ENCODE measurements at places on chromosomes 12 and 14.

- DNase-seq: no peak
Observed at GRCh38 chr12:46160981-46161690, 107.7 kb downstream of the SLC38A1 start.

DNA sequence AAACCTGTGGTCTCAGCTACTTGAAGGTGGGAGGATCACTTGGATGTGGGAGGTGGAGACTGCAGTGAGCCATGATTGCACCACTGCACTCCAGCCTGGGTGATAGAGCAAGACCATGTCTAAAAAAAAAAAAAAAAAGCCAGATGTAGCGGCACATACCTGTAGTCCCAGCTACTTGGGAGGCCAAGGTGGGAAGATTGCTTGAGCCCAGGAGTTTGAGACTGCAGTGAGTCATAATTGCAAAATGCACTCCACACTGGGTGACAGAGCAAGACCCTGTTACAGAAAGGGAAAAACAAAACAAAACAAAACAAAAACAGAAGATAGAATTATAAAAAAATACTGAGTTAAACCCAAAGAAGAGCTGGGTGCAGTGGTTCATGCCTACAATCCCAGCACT, 29.1 kb upstream of the APOF start:
- DNase-seq: no peak

DNA sequence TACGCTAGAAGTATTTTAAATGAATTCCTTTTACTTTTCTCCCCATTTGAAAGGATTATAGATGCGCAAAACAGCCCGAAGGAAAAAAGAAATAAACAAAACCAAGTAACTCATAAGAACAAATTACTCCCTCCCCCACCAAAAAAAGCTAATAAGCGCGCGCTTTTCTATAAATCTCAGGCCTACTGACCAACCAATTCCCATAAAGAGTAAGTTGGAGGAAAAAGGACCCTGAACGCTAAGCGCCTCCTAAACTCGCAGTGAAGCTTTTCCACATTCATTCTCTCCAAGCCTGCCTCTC, 588 bp downstream of the MBIP start:
- no peak for DNase-seq

DNA sequence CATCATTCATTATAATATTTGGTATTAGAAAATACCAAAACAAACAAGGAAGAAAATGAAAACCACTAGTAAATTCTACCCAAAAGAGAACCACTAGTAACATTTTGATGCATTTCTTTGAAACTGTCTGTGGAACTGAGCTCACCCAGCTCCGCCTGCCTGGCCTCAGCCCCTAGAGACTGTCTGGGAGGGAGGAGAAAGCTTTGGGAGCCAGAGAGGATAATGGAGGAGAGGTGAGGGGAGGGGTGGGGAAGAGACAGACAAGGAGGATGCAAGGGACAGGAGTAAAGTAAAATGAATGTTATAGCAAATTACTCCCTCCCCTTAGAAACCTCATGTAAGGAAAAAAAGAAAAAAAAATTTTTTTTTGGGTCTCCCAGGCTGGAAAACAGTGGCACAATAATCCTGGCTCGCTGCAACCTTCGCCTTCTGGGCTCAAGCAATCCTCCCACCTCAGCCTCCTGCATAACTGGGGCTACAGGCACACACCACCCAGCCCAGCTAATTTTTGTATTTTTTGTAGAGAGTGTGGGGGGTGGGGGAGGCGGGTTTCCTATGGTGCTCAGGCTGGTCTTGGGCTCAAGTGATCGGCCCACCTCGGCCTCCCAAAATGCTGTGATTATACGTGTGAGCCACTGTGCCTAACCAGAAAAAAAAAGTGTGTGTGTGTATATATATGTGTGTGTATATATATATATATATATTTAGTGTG, 3.2 kb upstream of the MMP19 start:
- DNase-seq: no peak

- DNase-seq: no peak
Observed at GRCh38 chr12:39499296-39499695, 56.4 kb upstream of the KIF21A start.

GRCh38 chr12:55929306-55929791, 1.6 kb upstream of the DGKA start:
- DNase-seq: no peak

DNA sequence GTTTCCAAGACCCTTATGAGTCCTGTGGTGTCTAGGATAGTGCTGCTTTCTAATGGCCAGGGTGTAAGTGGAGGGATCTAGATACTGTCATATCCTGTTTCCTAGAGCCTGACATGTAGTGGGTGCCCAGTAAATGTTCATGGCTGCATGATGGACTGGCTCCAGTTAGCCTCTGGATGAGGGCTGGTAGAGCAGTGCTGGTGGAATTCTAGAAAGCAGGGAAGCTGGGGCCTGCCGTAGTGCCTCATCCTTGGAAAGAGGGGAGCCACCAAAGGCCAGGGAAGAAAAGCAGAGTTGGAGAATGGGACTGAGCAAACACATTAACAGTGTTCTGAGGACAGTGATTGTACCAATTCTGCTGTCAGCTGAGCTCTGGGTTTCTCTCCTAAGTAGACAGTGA, 637 bp downstream of the GZMB start:
- no peak for DNase-seq

- DNase-seq: peak; percentile 53
Observed at GRCh38 chr12:27193106-27193505, 51.0 kb upstream of the STK38L start.

DNA sequence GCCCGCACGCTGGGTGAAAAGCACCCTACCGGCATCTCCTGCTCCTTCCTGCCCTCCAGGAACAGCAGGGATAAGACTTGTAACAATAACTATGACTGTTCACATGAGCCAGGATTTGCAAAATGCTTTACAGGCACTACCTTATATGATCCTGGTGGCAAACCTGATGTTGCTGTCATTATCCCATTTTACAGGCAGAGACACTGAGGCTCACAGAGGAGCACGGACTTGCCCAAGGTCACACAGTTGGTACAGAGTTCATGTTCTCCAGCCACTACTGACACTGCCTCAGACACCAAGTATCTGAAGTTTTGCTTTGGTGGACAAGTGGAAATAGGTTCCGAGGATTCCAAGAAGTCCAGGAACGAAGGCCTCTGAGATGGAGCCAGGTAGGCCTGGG, 22.6 kb downstream of the GLTP start:
- no peak for DNase-seq

- no peak for DNase-seq
Observed at GRCh38 chr14:93015505-93015904, 92.6 kb downstream of the CHGA start.

GRCh38 chr12:11133816-11134215, 628 bp downstream of the TAS2R30 start:
- DNase-seq: no peak

DNA sequence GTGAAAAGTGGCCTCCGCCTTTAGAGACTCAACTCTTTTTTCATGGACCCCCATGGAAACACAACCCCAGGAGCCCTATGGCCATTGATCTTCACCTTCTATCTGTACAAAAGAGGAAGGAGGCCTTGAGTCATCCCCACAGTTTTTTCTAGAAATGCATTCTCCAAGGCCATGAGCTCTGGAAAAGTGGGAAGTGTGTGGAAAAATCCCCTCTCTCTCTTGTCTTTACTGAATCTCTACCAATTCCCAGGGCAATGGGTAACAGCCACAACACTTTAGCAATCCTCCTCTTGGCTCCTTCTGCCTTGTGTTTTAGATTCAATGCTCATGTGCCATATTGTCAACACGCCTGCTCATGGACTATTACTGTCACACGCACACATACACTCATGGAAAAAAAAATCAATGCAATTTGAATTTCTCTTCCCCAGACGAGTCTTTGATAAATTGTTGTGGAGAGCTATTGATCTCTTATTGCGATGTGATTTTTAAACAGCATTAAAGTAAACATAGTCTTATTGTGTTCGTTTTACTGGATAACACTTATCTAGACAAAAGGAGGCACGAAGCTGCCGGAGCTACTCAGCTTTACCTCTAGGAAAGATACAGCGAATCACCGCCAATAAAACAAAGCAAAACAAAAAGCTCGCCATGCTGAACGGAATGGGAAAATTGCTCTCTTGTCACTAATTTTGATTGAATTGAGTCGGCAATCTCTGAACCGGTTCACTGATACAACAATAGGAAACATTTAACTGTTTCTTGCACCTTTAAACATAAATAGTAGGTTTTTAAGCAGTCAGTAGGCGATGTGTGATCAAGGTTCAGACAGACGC, 260.3 kb downstream of the VRK1 start:
- no peak for DNase-seq

DNA sequence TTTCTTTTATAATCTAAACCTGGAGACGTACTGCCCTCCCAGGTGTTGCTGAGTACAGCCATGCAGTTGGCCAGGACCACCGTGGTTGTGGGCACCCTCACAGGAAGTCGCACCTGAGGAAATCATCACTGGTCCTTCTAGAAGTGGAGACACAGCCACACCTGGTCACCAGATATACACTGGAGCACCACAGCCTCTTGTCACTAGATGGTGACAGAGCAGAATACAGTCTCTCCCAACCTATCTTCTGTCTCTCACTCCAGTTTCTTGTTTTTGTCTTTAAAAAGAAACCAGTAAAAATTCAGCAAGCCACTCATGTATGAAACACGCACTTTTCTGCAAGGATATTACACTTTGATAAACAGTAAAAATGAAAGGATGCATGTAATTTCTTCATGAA, 43.1 kb upstream of the GPHB5 start:
- DNase-seq: no peak

DNA sequence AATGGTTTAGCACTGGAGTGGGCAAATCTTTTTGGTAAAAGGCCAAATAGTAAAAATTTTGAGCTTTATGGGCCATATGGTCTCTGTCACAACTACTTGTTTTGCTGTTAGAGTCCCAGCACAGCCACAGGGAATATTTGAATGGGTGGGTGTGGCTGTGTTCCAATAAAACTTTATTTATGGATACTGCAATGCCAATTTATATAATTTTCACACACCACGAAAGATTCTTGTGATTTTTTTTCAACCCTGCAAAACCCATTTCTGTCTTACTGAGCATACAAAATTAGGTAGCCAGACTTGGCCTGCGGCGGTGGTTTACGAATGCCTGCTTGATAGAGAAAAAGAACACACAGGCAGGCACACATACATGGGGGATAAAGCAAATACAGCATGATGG, 28.3 kb downstream of the TMEM120B start:
- DNase-seq: no peak

- DNase-seq: no peak
Observed at GRCh38 chr12:79691511-79692248, 916 bp upstream of the PAWR start.

- no peak for DNase-seq
Observed at GRCh38 chr14:68653108-68653507, 139.8 kb downstream of the ZFP36L1 start.

- DNase-seq: no peak
Observed at GRCh38 chr14:23577004-23577681, 1.4 kb downstream of the JPH4 start.

DNA sequence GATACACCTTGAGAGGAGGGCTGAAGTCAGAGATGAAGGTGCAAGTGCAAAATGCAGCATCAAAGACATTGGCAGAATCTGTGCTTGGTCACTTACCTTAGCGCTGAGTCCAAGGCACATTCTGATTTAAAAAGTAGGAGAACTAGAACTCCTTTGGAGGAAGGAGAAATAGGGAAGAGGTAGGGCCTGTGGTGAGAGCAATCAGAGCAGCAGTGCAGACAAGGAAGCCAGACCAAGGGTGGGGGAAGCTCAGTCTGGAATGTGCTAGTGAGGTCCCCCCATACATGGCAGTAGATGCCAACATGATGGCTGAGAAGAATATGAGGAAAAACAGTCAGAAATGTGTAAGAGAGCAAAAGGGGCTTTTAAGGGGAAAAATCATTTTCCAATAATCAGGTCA, 206.5 kb downstream of the SSPN start:
- no peak for DNase-seq

- no peak for DNase-seq
Observed at GRCh38 chr14:28242895-28243294, 523.7 kb upstream of the FOXG1 start.

- no peak for DNase-seq
Observed at GRCh38 chr12:80352474-80352873, 91.6 kb upstream of the PTPRQ start.

GRCh38 chr12:93639406-93639805, 37.8 kb upstream of the CRADD start:
- DNase-seq: no peak

- DNase-seq: no peak
Observed at GRCh38 chr14:105376521-105377440, 21.6 kb upstream of the TEX22 start.

- DNase-seq: no peak
Observed at GRCh38 chr14:77623201-77623600, 6.8 kb upstream of the SPTLC2 start.

DNA sequence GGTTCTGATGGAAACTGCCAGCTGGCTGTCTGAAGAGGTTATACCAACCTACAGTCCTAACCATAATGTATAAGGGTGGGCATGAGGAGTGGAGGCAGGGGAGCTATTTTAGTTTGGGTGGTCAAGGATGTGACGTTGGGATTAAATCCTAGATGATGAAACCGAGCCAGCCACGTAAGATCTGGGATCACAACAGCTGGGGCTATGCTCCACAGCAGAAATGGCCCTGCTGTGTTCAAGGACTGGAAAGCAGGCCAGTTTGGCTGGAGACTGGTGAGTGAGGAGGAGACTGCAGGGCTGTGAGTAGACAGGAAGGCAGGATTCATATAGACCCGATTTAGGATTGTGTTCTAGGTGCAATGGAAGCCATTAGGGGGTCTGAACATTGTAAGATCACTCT, 66.1 kb downstream of the SAMD4A start:
- DNase-seq: no peak

DNA sequence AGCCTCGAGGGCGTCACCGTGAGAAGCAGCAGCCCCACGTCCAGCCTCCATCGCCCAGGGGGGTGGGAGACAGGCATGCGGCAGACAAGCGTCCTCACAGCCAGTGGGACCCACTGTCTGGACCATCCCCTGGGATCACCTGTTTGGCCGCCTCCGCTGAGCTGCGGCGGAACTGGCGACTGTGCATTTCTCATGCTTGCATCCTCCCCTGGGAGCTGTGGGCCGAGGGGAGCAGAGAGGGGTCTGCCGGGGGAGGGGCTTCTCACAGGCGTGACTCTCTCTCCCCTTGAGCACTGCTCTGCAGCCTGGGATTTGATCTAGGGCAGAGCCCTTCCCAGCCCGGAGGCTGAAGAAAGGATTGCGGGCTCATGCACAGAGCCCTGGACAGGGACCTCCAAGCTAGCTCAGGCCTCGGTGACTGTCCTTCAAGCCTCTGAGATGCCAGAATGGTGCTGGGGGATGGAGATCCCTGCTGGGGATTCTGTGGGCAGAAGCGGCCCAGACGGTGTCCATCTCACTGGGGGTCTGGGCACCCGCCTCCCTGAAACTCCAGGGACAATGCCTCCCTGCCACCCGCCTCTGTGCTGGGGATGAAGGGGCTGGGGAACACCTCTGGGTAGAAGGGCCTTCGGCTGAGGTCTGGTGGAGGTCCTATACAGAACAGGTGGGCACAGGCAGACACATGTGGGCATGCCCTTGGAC, 61.1 kb downstream of the PRIMA1 start:
- DNase-seq: no peak

- no peak for DNase-seq
Observed at GRCh38 chr12:58889557-58889956, 30.7 kb downstream of the LRIG3 start.

All from astrocyte of the cerebellum (primary cell).